Fibroblast of villous mesenchyme (primary cell): ENCODE measurements at places on chromosomes 13 and 19.
A peak's percentile ranks its signal among the peaks of the same experiment; 100 is the strongest.

GRCh38 chr19:42366673-42367072 lies 23.4 kb downstream of the CNFN start:
- no peak for DNase-seq

DNA sequence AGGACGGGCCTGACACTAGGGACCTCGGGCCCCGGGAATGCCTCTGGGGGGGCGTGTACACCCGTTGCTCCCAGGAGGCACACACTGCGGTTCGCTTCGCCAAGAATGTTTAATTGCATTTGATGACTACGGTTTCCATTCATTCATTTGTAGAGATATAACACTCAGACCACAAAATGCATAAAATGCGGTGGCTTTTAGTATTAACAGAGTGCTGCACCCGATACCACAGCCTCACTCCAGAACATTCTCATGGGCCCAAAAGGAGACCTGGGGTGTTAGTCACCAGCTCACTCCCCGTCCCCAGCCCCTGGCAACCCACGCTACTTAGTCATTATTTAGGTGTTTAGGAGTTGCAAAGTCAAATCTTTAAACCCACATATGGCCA lies 21.8 kb downstream of the HCN2 start:
- DNase-seq, result peak; percentile 88

DNA sequence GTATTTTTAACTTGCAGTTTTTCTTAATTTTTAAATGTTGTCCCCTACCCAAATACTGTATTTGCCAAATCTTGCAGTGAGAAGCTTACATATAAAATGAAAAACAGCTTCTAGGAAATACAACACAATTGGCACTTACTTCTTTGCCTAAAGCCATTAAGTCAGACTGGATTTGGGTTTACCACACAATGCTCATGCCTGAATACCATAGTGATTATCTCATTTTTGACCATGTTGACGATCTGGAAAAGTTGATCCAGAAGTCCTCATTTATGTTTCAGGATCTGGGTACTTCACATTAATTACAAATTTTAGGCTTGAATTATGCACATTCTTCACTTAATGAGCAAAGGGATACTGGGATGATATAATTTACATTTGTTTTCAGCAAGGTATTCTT lies 2.4 kb downstream of the RNF6 start:
- DNase-seq, result peak; percentile 11

- no peak for DNase-seq
Observed at GRCh38 chr19:46885411-46885810, 24.6 kb downstream of the ARHGAP35 start.

- no peak for DNase-seq
Observed at GRCh38 chr13:43335764-43336163, 312.4 kb downstream of the DNAJC15 start.

DNA sequence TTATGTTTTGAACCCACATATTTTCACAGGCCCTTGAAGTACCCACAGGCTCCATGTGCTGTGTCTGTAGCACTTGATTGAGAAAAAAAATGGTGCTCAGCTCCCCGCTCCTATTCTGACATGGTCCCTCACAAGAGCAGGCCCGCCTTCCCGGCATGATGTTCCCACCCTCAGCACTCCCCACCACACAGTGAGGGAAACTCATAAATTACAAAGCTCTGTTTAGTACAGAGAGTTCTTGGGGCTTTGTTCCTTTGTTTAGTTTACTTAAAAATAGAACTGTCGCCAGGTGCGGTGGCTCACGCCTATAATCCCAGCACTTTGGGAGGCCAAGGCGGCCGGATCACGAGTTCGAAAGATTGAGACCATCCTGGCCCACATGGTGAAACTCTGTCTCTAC lies 25.9 kb upstream of the ABCC4 start:
- no peak for DNase-seq
